ENCODE measurements at places on chromosomes 6 and 20. TPM values are rescaled to one million over a fixed set of nuclear protein-coding genes. Genes with fewer than 3 reads are reported as not detected.
A peak's percentile ranks its signal among the peaks of the same experiment; 100 is the strongest.

DNA sequence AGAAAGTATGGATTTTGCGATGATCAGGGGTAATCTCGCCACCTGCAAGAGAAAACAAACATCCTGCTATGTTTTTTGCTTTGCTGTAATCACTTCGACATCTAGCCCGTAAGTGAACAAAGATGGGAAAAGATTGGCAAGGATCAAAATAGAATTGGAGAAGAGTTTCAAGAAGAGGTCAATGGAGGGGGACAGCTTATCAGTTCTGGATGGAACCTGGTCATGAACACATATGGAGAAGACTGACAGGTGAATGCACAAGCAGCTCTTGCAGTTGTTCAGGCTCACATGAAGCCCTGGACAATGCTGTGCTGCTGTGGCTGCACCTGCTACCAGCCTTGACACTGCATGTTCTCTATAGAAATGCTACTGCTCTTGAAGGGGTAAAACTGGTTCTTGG lies 222.1 kb downstream of the BCAS1 start:
- no peak for DNase-seq

DNA sequence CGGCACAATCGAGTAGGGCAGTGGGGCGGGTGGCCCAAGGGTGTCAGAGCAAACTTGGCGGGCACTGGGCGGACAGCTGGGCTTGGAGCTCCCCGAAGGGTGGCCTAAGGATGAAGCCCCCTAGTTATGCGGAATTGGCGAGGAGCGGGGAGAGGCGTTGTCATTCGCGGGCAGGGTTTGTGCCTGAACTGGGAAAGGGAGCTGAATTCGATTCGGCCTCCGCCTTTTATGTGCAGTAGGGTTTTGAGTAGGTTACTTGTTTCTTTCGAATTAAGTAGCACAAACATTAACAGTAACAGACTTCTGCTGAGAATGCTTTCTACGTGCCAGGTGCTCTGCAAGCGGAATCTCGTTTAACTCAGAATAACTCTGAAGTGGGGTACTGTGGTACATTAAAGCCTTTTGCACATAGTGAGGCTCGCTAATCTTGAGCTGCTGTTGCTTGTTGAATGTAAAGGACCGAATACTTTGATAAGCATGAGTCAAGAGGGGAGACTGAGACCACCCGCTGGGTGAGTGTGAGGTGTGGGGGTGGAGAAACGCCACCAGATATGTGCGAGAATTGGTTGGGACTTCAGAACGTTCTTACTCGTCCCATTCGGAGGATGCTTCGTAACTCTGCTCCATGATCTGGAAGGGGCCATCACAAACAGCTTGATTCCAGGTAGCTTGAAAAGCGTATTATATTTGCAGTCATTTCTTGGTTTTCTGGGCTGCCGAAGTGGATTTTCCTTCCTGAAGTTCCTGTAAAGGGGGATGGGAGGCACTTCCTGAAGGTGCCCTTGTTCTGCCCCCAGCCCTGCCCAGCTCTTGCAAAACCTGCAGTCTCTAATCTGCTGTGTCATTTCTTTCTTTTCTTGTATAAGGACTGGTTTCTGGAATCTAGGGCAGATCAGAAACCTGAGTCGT lies 833 bp downstream of the RAB5IF start:
- DNase-seq: peak; percentile 70

DNA sequence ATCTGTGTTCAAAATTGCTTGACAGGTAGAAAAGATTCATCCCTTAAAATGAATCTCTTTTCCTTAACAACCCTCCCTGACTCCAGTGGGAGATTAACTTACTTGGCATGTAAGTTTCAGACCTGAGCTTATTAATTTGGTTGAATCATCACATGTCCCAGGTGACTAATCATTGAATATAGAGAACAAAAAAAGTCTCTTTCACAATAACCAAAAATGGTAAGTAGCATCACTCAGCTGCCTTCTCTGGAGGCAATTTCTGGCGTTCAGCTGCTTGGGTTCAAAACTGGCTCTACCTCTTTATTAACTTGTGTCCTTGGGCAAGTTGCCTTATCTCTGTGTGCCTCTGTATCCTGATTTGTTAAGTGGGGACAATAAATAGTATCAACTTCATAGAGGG lies 2.9 kb downstream of the C6orf141 start:
- DNase-seq: no peak

DNA sequence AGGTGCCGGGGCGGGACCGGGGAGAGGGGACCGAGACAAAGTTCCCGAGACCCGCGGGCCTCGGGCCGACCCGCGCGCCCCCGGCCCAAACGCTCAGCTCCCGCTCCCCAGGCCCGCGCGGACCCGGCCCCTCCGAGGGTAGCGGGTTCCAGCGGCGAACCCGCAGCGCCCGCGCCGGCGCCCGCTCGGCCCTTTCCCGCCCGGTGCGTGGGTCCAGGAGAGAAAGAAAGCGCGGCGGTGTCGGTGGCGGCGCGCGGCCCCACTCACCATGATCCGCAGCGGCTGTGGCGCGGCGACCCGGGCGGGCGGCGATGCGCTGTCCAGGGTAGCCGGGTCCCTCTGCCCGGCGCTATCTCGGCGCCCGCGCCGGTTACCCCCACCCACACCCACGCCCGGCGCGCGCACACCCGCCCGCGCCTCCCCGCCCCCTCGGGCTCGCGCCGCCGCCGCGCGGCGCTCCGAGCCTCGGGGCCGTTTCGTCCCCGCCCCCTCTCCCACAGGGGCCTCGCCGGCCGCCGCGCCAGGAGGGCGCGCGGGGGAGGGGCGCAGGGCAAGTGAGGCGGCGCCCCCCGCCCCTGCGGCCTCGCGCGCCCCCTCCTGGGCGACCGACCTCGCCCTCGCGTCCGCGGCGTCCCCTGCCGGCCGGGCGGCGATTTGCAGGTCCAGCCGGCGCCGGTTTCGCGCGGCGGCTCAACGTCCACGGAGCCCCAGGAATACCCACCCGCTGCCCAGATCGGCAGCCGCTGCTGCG lies at the start of gene ELOVL2:
Gene ELOVL2 (minus strand): TSS at position 345 of the 751 bp plus-strand sequence. CDS start 75 bp downstream, at position 270.
- DNase-seq: peak; percentile 88

DNA sequence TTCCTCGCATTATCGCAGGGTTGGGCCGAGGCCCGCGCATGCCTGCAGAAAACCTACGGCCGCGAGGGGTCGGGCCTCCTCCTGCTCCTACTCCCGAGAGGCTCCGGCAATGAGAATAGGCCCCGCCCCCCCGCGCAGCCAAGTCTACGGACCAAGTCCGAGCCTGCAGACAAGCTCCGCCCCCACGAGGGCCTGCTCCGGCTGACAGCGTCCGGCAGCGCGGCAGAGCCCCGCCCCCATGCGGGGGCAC lies 3.1 kb upstream of the GPSM3 start:
- DNase-seq: peak; percentile 100

DNA sequence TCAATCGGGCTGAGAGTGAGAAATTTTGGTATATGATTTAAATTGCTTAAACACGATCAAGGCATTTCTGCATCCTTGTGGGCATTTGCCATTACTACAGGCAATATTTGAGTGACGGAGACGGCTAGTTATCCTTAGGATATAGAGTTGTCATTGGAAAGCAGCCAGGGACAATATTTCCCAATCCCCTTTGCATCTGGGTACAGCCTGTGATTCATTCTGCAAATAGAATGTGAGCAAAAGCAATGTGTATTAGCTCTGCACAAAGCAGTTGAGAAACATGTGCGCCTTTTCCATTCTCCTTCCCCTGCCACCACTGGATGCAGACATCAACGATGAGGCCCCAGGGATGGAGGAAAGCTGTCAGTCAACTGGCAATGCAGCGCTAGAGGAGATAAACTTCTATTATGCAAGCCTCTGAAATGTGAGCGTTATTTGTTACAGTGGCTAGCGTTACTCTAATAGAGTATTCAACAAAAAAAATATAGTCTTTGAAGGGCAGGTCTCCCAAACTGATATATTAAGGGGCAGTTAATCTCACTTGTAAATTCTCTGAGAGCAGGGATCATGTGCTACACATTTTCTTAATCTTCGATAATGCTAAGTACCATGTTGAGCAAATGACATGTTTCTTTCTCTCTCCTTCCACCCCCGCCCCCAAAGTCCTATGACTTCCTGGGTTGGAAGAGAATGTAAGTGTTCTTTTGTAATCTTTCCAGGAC lies 37.1 kb upstream of the NCOA3 start:
- DNase-seq: peak; percentile 93

DNA sequence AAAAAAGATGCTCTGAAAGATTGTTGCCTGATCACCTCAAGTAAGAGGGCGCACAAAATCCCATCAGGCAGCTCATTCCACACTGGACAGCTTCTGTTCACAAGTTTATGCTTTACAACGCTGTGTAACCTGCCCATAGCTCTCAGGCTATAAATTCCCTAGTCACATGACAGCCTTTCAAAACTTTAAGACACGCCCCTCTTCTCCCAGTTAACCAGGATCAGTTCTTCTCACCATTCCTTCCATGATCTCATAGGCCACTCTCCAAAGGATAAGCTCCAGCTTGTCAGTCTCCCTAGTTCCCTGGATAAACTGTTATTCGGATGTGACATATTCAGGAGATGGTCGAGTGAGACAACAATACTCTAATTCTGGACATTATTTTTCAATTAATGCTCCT lies 15.0 kb downstream of the ADNP start:
- DNase-seq: peak; percentile 88

DNA sequence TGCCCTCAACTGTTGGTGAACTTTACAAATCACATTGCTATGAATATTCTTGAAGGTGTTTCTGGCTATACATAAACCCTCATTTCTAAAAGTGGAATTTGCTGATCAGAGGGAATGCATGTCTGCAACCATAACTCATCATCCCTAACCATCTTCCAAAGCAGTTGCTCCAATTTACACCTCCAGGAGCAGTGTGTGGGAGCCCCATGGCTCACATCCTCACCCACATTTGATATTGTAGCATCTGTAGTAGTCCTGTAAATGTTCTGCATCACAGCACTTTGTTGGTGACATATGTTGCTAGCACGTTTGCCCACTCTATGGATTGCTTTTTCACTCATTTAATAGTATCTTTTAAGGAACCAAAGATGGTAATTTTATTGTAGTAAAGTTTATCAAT lies 183.8 kb upstream of the SMLR1 start:
- DNase-seq: no peak

GRCh38 chr6:56036916-56037600 lies 161.7 kb upstream of the BMP5 start:
- DNase-seq: no peak

GRCh38 chr6:151091571-151091970 lies 148.2 kb upstream of the AKAP12 start:
- DNase-seq: no peak

DNA sequence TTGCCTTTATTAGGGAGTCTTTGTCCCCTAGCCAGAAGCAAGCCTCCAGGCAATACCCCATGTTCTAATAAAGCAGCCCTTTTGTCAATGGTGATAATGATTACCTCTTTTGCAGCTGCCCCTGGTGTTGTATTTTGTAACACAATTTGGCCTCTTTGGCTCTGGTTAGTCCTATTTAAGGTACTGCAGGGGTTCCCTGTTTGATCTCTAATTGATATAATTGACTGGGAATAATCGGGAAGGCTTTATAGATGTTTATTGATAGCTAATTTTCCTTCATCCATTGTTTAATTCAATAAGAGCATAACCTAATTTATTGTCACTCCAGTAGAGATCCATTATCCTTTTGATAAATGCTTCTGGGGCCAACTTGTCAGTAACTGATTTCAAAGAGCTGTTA lies 537.2 kb downstream of the PKHD1 start:
- DNase-seq: no peak

GRCh38 chr6:106072501-106073090 lies 13.5 kb upstream of the PRDM1 start:
- no peak for DNase-seq

GRCh38 chr6:70186461-70186860 lies 116.4 kb downstream of the COL9A1 start:
- no peak for DNase-seq

GRCh38 chr20:21832442-21833385 lies 127.2 kb downstream of the PAX1 start:
- no peak for DNase-seq

The ZSCAN16 gene
- 4.1 TPM for total RNA-seq

The CNR1 gene
- 5.2 TPM for total RNA-seq

The KCNG1 gene
- total RNA-seq: 26.1 TPM

The OPN5 gene
- total RNA-seq: not detected

The ELOVL4 gene
- 2.8 TPM for total RNA-seq

The VNN1 gene
- total RNA-seq: 1.4 TPM
